ENCODE measurements at places on chromosomes 2 and 18.
A peak's percentile ranks its signal among the peaks of the same experiment; 100 is the strongest.

DNA sequence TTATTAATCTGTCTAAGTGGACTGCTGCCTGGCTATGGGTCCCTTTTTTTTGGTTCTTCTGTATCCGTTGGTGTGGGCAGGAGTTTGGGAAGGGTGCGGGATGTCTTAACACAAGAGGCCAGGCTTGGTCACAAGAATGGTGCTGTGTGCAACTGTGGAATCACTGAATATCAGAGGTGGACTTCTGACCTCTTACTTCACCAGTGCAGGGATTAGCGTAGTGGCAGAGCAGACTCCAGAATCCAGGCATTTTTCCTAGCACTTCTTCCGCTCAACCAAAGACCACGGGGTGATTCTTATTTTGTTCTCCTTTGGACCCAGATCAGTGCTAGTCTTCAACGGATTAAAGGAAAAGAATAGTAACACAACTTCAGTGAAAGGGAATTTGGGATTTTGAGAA, 254.3 kb upstream of the TNP1 start:
- DNase-seq, result no peak

DNA sequence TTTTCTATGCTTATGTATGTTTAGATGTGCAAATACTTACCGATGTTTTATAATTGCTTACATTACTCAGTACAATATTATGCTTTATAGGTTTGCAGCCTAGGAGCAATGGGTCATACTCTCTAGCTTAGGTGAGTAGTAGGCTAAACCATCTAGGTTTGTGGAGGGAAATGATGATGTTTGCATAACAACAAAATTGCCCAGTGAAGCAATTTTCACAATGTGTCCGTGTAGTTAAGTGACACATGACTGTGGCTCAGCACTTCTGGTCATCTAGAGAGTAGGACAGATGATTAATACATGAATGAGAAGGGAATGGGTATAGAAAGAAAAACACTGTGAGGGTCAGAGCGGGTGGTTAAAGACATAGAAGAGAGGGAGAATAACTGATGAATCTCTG, 2116.2 kb upstream of the PIK3C3 start:
- DNase-seq, result no peak

DNA sequence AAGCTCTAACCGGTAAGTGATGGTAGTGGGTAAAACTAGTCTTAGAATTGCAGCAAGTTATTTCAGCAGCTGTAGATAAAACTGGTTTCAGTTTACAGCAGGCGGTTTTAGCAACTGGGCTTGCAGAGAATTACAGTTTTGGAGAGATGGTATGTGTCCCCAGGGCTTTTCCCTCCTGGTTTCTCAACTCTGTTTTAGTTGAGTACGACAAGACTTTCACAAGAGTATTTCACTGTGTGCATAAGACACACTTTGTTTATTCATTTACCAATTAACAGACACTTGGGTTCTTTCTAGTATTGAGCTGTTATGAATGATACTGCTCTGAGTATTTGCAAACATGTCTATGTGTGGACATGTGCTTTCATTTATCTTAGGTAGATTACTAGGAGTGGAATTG, 65.6 kb upstream of the RFX8 start:
- peak; percentile 32 for DNase-seq

- DNase-seq, result peak; percentile 40
Observed at GRCh38 chr2:180980943-180981911, 822 bp downstream of the UBE2E3 start.

DNA sequence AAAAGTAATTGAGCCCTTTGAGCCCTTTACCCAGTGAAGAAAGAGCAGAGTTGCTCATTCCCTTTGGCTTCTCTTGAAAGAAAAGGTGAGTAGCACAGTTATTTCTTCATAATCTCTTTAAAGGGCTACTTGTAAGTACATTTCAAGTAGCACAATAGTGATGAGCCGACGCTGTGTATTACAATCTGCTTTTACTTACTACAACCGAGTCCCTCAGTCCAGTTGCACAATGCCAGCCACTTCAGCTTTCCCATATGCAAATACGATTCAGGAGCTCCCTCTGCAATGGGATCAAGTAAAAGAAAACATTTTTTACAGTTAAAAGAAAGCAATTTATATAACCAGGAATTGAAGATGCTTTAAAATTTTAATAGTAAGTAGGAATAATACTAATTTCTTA, 868.5 kb downstream of the RNF144A start:
- DNase-seq, result no peak

DNA sequence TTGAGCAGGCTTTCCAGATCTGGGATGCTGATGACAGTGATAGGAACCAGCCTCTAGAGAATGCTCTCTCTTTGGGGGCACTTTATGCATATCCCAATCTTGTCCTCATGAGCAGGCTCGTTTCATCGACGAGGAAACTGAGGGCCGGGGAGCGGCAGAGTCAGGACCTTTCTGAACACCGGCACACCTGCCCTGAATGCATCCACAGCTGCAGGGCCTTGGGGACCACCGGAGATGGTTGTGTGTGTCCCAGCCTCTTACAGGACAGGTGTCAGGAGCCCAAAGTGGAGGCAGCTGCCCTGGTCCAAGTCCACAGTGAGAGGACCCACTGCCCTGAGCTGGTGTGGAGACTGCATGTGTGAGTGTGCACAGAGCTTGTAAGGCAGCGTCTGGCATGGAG, 47.6 kb upstream of the FAHD2A start:
- no peak for DNase-seq

- DNase-seq, result peak; percentile 61
Observed at GRCh38 chr2:158753641-158754611, 41.2 kb upstream of the DAPL1 start.

DNA sequence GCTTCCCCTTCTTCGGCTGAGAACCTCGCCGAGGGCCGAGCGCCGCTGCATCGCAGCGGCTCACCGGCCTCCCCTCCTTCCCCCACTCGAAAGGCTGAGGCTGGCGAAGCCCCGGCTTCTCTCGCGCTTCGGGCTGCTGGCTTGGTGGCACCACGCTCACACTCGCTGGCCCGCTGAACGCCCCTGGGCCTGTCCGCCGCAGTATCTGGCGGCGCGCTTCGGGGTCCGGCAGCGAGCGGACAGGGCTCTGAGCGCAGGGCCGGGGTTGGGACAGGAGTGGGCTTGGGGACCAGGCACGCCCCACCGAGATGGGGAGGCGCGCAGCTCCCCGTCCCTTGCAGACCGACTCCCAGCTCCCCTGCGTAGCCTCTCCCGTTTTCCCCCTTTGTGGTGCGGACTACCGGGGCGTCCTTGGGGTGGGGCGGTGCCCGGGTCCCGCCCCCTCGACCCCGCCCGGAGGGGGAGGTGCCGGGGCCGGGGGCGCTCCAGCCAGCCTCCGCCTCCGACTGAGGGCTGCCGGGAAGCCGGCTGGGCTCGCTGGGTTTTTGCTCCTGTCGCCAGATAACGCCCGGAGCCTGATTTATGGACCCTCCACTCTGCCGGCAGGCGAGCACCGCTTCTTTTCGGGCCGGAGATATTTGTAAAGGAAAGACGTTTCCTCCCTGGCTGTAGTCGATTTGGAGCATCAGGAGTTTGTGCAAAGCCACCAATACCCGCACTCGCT, 3.8 kb downstream of the GBX2 start:
- peak; percentile 21 for DNase-seq

GRCh38 chr2:105072039-105072438, 34.2 kb downstream of the MRPS9 start:
- DNase-seq, result no peak

DNA sequence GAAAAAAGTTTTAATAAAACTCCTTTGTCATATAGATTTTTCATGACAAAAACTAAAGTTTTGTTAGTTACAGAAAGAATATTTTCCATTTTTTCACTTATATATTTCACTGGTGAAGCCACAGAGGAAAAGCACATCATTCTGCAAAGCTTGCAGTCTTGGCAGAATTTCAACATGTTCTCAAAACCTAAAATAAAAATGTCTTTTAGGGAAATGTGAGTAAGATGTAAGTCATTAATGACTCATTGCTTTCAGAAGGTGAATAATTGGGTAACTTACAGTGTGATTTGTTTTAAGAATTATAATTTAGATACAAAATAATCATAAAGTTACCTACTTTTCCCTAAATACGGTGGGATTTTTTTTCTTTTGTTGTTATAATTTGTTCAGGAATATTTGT, 43.4 kb upstream of the TNFRSF11A start:
- peak; percentile 84 for DNase-seq

- no peak for DNase-seq
Observed at GRCh38 chr2:25251071-25251421, 82.7 kb upstream of the POMC start.

DNA sequence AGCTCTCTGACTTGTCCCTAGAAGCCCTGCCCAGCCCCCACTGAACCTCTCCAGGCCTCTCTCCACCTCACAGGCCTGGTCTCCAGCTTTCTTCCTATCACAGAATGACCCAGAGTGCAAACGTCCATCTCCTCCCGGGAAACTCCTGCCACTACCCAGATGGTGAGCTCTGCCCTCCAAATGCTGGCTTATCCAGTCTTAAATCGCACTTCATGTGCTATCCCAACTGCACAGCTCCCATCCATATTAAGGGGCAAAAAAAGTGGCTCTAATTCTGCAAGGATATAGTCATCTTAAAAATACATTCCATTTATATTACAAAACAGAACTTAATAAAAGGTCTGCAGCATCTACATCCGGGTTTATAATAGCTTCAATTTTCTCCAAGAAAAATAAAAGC, 70.8 kb upstream of the CDC42EP3 start:
- peak; percentile 86 for DNase-seq

GRCh38 chr18:5851998-5852397, 43.3 kb downstream of the TMEM200C start:
- DNase-seq, result no peak

DNA sequence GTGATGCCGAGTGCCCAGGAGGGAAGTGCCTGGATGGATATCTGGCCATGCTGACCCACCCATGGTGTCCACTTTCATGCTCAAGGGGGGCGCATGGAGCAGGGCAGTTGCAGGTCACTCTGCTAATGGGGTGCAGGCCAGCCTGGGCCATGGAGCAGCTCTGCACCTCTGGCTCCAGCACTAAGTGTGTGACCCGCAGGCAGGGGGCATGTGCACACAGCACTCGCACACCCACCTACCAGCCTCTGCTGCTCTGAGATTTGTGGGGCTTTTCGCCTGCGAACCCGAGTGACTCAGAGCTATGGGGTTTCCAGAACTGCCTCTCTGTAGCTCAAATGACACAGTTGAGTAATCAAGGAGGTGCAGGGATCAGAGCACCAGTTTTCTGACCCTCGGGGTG, 66.2 kb downstream of the CYP26B1 start:
- DNase-seq, result no peak

DNA sequence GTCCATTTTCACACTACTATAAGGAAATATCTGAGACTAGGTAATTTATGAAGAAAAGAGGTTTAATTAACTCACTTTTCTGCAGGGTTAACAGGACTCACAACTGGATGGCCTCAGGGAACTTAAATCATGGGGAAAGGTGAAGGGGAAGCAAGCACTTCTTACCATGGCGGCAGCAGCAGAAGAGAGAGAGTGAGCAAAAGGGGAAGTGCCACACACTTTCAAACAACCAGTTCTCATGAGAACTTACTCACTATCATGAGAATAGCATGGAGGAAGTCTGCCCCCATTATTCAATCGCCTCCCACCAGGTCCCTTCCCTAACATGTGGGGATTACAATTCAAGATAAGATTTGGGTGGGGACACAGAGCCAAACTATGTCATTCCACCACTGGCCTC, 55.1 kb upstream of the NETO1 start:
- DNase-seq, result no peak

DNA sequence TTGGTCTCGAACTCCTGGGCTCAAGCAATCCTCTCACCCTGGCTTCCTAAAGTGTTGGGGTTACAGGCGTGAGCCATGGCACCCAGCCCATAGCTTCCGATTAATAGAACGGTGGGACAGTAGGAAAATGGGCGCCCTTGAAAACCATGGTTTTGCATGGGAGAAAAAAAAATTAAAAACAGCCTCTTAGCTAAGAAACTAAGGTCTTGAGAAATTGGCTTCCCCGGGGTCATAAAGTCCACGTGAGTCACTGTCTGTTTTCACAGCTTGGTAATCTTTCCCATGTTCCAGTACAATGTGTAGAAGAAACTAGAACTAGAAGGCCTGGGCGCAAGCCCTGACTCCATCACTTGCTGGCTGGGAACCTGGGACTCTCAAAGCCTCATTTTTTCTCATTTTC, 20.7 kb downstream of the B3GNT2 start:
- peak; percentile 90 for DNase-seq

GRCh38 chr2:33033606-33034081, 86.9 kb downstream of the LTBP1 start:
- peak; percentile 47 for DNase-seq

DNA sequence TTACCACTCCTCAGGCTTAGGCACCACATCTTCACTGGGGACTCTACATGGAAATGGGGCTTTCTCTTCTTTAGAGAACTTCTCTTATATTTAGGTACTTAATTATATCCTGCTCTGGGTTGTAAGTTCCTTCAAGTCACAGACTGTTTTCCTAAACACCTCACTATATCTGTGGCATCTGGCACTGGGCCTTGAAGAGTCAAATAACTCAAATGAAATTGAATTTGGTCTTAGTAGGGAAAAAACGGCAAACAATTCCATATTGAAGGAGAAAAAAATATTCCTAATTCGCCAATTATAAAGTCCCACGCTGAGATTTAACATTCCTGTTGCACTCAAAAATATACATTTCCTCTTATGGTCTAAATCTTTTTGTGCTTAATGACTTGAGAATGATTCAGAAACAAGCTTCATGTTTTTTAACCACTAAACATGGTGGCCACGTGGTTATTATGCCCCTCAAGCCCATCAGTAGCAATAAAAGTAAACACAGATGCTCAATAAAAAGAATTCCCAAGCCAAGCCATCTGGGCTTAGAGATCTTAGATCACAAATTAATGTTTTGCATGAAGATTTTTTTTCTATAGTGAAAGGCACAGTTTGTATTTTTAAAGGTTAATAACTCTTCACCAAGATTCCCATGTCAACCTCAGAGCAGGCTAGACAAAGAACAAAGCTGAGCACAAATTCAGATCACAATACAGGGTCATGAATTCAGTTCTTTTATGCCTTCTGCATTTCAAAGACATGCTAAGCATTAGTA, 105.5 kb upstream of the SYT4 start:
- DNase-seq, result no peak

Data from EL (cell line).